PC-9 (cell line): ENCODE measurements at places on chromosomes 11 and 22. TPM values are rescaled to one million over a fixed set of nuclear protein-coding genes. Genes with fewer than 3 reads are reported as not detected.

Gene OR4C3
- not detected in 2 replicates for total RNA-seq

Gene MIAT
- 0.45 and 0.48 TPM in 2 replicates for total RNA-seq

DNA sequence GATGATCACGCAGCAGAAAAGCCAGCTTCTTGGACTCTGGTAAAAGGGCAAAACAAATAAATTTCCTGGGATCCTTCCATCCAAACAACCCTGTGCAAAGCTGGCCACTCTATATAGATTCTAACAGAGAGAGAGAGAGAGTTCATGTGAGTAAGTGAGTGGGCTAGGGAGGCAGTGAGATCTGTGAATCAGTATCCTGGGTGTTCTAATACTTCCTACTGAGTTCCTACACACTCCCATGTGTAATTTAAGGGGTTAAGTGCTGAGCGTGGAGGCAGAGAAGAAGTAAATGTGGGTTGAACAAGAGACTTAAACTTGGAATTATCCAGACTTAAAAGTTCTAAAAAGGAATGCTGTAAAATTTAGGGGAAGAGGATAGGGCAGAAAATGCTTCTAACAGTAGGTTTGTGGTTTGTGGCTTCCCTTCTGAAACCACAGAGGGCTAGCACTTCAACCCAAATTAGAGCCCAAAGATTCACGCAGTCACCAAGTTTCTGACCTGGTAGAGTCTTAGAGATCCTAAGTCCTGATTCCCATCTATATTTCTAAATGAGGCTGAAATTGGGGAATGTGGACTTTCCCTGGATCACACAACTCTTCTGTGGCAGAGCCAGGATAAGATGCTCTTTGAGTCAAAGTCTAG, 413.9 kb downstream of the TENM4 start:
- DNase-seq: no peak

DNA sequence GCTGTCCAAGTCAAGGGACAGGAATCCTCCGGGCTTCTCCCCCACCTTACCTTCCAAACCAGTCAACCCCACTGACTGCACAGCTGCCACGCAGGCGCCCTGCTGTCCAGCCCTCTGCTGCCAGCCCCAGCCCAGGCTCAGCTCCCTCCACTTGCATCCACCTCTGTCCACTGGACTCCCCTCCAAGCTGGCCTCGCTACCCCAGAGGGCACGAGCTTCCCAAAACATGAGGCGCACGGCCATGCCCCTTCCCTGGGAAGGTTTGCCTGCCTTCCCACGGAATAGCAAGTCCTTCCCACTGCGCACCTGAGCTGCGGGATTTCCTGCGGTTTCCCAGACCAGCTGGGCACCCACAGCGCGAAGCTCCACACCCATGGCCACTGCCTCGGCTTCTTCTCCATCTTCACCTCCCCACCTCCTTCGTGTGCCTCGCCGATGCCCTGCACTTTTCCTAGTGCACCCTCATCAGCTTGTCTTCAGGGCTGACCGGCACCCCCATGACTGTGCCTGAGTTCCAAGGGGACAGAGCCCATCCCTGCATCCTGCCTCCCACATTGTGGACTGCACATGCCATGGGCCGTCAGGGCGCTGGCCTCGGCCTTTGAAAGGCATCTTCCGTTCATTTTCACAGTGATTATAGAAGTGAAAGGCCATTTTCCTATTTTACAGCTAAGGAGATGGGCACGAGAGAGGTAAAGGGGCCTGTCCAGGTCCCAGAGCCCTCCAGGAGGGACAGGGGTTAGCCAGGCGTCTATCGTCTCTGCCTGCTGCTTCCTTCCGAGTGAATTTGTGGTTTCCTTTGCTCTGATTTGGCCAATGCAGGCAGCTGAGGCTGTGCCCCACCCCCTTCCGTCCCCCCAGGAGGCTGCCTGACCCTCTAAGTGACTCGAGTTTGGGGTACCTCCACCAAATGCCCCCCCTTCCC, 16.4 kb downstream of the IFITM10 start:
- no peak for DNase-seq

- no peak for DNase-seq
Measured at GRCh38 chr11:83054904-83055380, 16.8 kb downstream of the RAB30 start.

GRCh38 chr11:85752890-85753581, 57.9 kb downstream of the SYTL2 start:
- DNase-seq: no peak
